CD4-positive, alpha-beta T cell (primary cell): ENCODE measurements at places on chromosomes 3 and 15. TPM values are rescaled to one million over a fixed set of nuclear protein-coding genes. Genes with fewer than 3 reads are reported as not detected.

Gene AP3B2
- 0.25 TPM for total RNA-seq

DNA sequence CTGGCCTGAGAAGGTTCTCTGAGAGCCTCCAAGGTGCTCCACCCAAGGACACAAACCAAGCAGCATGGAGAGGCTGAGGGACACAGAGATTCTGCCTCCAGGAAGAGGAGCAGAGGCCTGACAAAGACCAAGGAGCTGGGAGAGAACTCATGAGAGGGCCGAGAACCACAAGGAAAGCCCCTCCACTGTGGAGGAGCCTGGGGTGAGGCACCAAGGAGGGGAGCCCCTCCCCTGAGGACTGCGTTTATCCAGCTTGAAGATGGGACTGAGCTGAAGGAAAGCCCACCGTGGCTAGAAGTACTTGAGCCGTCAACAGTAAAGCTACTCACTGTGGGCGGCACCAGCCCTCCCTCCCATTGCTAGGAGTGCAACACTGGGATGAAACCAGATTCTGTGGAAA is 63.1 kb upstream of the MEF2A start:
- H3K27ac ChIP-seq: no peak overlapping the region
- H3K36me3 ChIP-seq: no peaks in the 10 kb centered on the region
- H3K4me1 ChIP-seq: peaks cover 11% of the 10 kb centered on the region
- no peaks in the 10 kb centered on the region for H3K27me3 ChIP-seq

Gene SLC12A1
- not detected for total RNA-seq

Gene MON1A
- 1.3 TPM for total RNA-seq

Gene FRMD4B
- total RNA-seq: 5.5 TPM

Gene SLC24A5
- total RNA-seq: not detected

Gene KNG1
- total RNA-seq: not detected

- no peak within 1 kb of the TSS for H3K27ac ChIP-seq
- peak; percentile 74 for DNase-seq
- H3K27me3 ChIP-seq: no peaks in the 10 kb centered on the region
- H3K4me1 ChIP-seq: peaks cover 28% of the 10 kb centered on the region
- peak within 1 kb of the TSS; percentile 29 for H3K4me3 ChIP-seq
These were observed at the start of gene SEMA3G for GRCh38 chr3:52444860-52445793. SEMA3G (minus strand) TSS chr3:52445103; CDS start chr3:52445027, 76 bp downstream.

DNA sequence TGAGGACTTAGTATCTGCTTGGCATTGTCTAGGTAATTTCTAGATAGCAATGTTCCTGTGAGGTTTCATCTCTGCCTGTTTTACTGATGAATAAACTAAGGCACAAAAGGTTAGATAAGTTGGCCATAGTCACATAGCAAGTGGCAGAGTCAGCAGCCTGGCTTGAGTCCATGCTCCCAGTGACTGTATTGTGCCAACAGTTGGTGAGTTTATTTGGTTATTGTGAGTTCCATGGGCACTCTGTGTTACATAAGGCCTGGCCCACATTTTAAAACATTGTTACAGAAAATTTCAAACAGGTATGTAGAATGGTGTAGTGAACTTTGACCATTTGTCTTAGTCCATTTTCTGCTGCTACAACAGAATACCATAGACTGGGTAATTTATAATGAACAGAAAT is 15.2 kb downstream of the MCM2 start:
- no peak overlapping the region for H3K4me3 ChIP-seq
- no peaks in the 10 kb centered on the region for H3K4me1 ChIP-seq
- no peak overlapping the region for H3K27ac ChIP-seq
- no peak for DNase-seq
- H3K27me3 ChIP-seq: no peaks in the 10 kb centered on the region
- H3K36me3 ChIP-seq: peaks cover 34% of the 10 kb centered on the region

Gene ARGFX
- not detected for total RNA-seq
